Thoracic aorta (tissue), 2 donors: ENCODE measurements at places on chromosomes 2 and 18. TPM values are rescaled to one million over a fixed set of nuclear protein-coding genes. Genes with fewer than 3 reads are reported as not detected.

SLC5A7 gene
- 0.14 TPM for total RNA-seq

TOGARAM2 gene
- 0.49 TPM for total RNA-seq

ZCCHC2 gene
- 33.9 TPM for total RNA-seq

HTR2B gene
- total RNA-seq: 9.2 TPM

CABYR gene
- total RNA-seq: 1.8 TPM

CDH19 gene
- 8.9 TPM for total RNA-seq

SKOR2 gene
- not detected for total RNA-seq

SP9 gene
- not detected for total RNA-seq

IL36G gene
- not detected for total RNA-seq

VWC2L gene
- not detected for total RNA-seq

LDLRAD4 gene
- total RNA-seq: 98.4 TPM

ALLC gene
- not detected for total RNA-seq

TGFBRAP1 gene
- total RNA-seq: 26.0 TPM

- DNase-seq: no peak
Observed at GRCh38 chr2:16664052-16664731, 1.4 kb downstream of the CYRIA start.

GRCh38 chr2:235793163-235793752, 299.4 kb downstream of the AGAP1 start:
- DNase-seq: no peak

GRCh38 chr2:232887171-232887850, 17.2 kb downstream of the SNORC start:
- no peak for DNase-seq

DNA sequence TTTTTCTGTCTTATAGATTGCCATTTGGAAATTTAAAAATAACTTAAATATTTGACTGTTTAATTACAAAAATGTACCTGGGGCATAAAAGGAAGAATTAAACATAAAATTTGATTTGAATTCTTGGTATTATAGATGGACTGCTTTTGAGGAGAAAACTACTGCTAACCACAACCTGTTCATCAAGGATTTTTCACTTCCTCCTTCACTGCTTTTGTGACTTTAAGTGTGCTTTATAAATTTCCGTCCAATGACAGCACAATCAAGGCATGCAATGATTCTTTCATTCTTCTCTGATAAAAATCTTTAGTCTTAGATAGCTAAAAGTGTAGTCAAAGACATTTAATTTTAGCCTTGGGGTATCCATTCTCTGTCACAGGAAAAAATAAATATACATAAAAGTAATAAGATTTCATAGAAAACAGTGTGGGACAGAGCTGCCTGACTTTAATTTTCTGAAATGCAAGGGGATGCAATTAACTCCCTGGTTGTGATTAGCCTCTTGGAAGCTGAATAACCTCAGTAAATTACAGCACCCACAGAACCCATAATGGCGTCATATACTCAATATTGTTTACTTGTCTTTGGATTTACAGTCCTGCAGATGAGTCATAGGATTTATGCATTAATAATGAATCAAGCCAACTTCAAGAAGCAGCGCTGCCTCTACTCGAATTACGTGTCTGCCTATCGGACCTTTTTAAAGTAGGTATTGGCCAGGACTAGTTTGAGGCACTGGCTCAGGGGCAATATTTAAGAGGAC, 587.9 kb downstream of the NRXN1 start:
- DNase-seq: no peak

- no peak for DNase-seq
Observed at GRCh38 chr2:203710952-203711351, 4.5 kb downstream of the CD28 start.

DNA sequence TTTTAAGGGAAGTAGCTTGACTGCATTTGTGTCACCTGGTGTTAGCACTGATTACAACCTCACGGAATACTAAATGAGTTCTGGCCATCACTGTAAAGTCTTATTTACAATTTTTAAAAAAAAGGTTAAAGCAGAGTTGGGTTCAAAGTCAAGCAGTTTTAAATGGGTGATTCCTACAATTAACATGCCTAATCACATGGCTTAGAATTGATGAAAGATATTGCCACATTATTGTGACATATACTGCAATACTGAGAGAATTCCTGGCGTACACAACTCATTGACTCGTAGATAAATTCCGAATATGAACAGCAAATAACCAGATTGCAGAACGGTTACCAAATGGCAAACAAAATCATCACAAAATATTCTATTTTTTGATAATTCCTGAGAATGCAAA, 34.2 kb downstream of the ROCK2 start:
- DNase-seq: no peak

GRCh38 chr18:74251297-74252038, 40.3 kb downstream of the CYB5A start:
- DNase-seq: no peak

- DNase-seq: no peak
Observed at GRCh38 chr2:27071990-27072830, 756 bp upstream of the OST4 start.

GRCh38 chr18:75810516-75810915, 383.0 kb upstream of the SMIM21 start:
- DNase-seq: no peak

DNA sequence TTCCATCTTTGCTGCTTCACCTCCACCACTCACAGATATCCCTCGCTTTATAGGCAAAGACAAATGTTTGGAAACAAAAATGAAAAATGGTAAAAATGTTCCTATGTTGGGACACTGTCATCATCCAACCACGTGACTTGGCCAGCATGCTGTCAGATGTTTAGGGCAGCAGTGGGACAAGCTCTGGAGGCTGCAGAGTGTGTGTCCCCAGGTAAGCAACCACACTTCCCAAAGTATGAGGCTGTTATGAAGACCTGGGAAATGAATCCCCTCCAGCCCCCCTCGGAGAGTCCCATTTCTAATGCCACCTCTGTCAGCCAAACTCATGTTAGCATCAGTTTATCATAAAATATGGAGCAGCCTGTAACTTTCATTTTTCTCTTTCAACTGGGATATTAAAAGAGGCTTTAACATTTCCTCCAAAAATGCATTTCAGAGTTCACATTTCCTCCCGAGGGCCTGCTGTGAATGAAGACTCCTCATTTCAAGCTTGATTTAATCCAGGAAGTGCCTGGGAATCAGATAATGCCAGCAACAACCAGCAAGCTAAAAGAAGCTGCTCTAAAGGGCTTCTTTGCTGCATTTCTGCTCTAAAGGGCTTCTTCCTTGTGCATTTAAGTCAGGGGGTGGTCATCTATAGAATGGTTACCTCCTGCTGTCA, 66.2 kb downstream of the APOB start:
- DNase-seq: no peak

GRCh38 chr2:48334180-48334579, 195.8 kb upstream of the STON1 start:
- DNase-seq: no peak

- no peak for DNase-seq
Observed at GRCh38 chr2:11784280-11784679, 37.8 kb downstream of the LPIN1 start.

- DNase-seq: no peak
Observed at GRCh38 chr2:173407176-173407575, 52.5 kb downstream of the CDCA7 start.

DNA sequence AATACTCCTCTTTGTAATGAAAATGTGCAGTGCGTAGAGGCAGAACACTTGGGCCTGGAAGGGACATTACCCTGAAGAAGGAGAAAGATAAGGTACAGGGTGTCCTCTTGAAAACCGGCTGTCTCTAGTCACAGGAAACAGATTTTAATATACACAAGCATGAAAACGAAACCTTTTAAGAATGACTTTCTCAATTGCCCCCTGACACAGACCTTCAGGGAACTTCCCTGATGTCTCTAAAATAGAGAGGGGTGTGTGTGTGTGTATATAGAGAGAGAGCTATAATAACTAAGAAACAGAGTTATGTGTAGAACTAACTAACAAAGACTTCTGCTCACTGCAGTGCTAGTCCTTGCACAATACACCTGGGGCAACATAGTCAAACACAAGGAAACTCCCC, 780.0 kb downstream of the CNTNAP5 start:
- DNase-seq: no peak

DNA sequence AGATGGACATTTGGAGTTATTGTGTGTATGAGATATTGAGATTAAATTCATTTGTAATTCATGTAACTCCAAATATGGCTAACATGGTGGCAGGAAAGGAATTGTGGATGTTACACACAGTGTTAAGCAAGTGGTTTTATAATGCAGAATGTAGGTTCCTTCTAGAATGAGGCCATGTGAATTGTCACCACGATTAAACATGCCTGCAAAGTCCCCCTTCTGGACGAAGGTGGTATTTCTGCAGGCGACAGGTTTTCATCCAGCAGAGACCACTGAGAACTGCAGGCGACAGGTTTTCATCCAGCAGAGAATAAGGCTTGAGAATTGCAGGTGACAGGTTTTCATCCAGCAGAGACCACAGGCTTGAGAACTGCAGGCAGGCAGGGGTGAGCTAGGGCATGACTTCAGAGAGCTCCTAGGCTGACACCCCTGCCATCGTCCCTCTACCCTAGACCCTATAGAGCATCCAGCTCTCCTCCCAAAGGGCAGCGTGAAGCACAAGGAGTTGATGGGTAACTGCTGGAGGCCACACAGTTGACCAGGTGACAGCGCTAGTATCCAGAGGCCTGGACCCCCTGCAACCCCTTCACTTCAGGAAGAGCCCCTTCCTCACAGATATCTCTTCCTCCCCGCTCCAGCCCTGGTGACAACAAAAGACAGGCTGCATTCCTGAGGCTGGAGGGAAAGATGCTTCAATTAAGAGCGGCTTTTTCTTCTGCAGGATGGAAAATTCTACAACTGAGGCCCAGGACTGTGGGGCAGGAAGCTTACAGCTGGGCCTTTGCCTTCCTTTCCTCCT, 175.8 kb downstream of the LOXHD1 start:
- no peak for DNase-seq

- DNase-seq: no peak
Observed at GRCh38 chr18:74532511-74533025, 1.7 kb upstream of the CNDP1 start.

- DNase-seq: no peak
Observed at GRCh38 chr2:98734823-98735260, 3.9 kb upstream of the MGAT4A start.

DNA sequence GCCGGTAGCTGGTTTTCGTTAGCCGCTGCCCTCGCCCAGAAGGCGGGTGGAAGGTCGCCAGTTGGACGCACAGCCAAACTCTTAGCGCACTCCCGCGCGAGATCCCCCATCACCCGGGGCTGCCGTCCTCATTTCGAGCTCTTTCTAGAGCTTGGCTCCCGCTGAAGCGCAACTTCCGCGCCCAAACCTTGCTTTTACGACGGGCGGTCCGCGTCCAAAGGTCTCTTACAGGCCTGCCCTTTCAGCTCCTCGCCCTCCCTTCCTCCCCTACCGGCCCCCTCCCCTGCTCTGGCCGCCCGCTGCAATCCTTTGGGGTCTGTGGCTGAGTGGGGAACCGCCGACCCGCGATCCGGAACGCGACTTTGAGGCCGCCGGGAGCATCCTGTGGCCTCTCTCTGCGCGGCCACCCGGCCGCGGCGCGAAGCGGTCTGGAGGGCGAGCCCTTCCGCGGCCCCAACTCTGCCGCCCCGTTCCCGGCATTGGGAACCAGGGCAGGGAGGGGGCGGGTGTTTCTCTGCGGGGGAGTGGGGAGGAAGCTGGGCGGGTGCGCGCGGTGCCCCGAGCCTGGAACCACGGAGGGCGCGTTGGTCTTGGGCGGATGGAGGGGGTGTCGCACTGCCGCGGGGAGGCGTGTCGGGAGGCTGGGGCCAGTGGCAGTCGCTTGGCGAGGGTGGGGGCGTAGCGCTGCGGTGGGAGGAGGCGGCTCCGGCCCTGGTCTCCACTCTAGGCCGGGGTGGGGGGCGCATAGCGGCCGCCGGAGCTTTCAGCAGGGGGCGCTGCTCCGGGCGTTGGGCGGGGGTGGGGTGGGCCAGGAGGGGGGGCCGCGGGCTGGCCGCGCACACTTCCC, at the start of gene GDF7:
TSS of gene GDF7 (plus strand) at position 841 of the 847 bp plus-strand sequence. CDS start 96 bp downstream, outside the sequence.
- no peak for DNase-seq

DNA sequence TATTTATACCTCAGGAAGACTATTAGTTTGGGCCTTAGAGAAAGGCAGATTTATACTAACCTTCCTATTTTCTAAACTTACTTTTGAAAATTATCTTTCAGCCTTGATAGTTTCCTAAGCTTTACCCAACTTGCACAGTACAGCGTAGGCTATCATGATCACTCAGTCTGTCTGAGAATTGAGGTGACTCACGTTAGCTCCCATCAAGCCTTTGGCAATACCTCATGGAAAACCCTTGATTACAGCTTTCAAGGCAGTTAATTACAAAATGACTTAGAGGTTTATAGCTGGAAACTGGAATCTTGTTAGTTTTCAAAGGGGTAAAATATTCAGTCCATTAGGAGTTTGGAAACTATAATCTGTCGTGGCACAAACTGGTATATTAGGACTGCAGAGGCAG, 26.4 kb upstream of the ARMC9 start:
- no peak for DNase-seq

- DNase-seq: no peak
Observed at GRCh38 chr2:66753660-66754059, 318.7 kb downstream of the MEIS1 start.
